Gastrocnemius medialis (tissue), 4 donors: ENCODE measurements at places on chromosomes 7 and 10. TPM values are rescaled to one million over a fixed set of nuclear protein-coding genes. Genes with fewer than 3 reads are reported as not detected.
A peak's percentile ranks its signal among the peaks of the same experiment; 100 is the strongest.

GRCh38 chr10:97673736-97674525 is 13.1 kb downstream of the AVPI1 start:
- DNase-seq = no peak

- DNase-seq = no peak
Measured at GRCh38 chr7:98840722-98841121, 29.1 kb downstream of the TMEM130 start.

KCND2 gene
- total RNA-seq = 0.20 TPM

- no peak for DNase-seq
Measured at GRCh38 chr10:35498693-35499092, 106.4 kb upstream of the GJD4 start.

SFRP5 gene
- not detected for total RNA-seq

DNA sequence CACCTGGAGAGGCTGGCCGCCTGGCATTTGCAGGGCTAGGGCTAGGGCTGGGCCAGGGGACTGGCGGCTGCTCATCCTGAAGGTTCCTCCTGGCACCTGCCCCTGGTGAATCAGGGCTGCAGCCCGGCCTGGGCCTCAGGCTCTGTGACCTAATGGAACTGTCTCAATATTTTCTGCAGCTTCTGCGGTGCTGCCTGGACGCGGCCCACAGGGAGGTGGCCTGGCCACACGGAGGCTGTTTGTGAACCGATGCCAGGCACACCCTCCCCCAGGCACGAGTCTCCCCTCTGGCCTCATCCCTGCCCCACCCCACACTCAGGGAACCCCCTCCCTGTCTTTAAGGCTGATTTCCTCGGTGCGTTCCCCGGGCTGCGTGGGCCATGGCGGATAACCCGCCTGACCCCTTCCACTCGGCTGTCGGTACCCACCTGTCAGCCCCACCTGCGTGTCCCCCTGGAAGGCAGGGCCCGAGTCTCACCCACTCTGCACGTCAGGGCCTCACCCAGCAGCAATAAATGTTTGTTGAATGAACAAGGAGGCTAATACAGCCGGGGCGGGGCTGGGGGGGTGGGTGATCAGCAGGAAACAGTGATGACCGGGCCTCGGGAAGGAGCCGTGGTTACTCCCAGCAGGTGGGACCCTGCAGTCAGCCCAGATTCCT is 54.5 kb upstream of the DNAJB6 start:
- DNase-seq = no peak

- DNase-seq = peak; percentile 33
Measured at GRCh38 chr10:14876764-14877163, 1.9 kb upstream of the SUV39H2 start.

- no peak for DNase-seq
Measured at GRCh38 chr10:49071160-49071761, 44.1 kb downstream of the VSTM4 start.

HELLS gene
- total RNA-seq = 0.12 TPM

DNA sequence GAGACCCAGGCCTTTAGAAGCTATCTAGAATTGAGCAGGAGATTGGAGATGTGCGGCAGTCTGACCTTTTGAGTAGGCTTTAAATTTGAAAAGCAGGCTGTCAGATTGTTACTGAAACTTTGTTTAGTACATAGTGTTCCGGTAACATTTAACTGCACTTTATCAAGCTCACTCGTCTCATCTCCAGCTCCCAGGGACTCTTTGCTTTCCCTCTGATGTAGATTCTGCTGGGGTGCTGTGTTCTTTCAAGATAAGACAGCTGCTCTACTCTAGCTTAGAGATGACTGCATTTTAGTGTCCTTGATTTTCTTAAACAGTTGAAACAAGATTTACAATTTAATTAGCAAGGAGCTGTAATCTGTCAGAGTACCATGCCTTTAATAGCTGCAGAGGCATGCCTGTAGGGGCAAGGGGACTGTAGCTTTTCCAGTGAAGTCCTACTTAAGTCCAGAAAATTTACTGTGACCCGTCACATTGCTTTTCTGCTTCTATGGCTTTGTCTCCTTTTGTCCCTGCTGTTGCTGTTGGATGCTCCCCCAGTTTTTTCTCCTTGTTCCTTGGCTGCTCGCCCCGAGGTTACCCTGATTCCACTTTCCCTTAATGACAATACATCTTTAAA is 56.4 kb upstream of the MTPN start:
- peak; percentile 5 for DNase-seq

FXYD4 gene
- total RNA-seq = not detected

- DNase-seq = no peak
Measured at GRCh38 chr10:129622736-129623135, 155.7 kb downstream of the MGMT start.

GRCh38 chr7:30093420-30093952 is 41.3 kb upstream of the MTURN start:
- DNase-seq = peak; percentile 53

- no peak for DNase-seq
Measured at GRCh38 chr7:15557186-15557585, 4.6 kb downstream of the AGMO start.

DNA sequence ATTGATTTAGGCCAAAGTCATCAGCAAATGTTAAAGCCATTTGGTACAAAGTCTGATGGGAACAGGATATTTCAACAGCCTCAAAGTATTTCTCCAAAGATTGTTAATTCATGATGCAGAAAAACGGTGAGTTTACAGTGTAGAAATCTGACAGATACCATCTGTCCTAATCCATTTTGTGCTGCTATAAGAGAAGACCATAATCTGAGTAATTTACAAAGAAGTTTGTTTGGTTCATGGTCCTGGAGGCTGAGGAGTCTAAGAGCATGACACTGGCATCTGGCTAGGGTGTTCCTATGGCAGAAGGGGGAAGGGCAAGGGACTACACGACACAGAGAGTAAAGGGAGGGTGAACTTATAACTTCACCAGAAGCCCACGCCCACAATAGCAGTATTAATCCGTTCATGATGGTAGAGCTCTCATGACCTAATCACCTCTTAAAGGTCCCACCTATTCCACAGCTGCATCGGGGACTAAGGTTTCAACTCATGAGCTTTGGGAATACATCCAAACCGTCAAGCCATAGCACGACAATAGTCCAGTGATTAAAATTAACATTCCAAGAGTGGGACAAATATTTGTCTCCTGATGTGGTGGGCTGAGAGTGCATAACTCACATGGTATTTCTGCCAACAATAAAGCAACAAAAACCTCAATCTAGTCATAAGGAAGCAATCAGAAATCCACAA is 298.6 kb upstream of the AKR1E2 start:
- no peak for DNase-seq

POT1 gene
- 5.6 TPM for total RNA-seq

DNA sequence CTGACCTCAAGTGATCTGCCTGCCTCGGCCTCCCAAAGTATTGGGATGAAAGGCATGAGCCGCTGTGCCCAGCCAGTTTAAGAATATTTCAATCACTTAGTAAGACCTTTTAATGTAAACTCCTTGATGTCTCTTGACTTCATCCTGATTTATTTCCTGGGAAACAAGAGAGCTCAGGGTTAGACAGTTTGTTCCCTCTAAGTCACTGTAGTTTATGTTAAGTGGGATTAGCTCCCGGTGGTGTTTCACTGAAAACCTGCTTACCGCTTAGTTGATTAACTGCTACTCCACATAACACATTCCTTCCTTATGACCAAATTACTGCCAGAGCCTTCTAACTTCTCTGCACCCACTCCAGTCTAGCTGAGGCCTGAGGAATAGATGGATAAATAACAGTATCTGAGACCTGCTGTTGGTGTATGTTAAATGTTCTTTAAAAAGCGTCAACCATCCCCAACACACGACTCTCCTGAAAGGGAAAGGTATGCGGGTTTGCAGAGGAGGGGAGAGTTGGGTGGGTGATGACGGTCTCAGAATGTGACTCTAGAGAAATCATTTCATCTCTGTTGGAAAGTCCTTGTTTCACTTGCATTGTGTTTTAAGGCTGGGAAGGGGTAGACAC is 48.7 kb downstream of the CREB3L2 start:
- DNase-seq = no peak

DNA sequence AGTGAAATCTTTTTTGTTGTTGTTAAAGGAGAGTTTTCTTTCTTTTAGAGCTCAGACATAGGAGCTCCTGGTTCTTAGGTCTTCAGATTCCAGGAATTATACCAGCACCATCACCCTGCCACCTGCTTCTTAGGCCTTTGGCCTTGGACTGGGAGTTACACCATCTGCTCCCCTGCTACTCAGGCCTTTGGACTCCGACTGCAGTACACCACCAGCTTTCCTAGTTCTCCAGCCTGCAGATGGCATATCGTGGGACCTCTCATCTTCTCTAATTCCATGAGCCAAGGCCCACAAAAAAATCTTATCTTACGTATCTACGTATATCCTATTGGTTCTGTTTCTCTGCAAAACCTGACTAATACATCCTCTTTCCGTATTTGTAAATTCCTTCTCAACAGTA is 5.1 kb upstream of the TACC2 start:
- DNase-seq = no peak

TAS2R3 gene
- total RNA-seq = not detected

IKZF5 gene
- 4.3 TPM for total RNA-seq

PLXDC2 gene
- 13.9 TPM for total RNA-seq

DNA sequence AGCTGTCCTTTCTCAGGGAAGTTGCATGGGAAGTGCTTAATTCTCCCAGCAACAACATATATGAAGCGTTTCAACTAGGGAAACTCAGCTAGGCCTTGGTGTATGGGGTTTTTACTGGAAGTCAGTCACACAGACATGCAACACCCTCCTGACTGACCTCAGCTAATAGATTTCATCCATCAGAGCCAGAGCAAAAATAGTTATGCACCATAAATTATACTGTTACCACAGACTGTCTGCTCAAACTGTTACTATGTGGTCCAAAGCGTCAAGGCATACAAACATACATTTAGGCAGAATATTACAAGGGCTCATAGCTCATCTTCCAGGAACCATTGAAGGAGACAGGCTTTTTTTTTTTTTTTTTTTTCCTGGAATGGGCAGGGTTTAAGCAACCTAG is 417.9 kb downstream of the ANKRD7 start:
- DNase-seq = no peak

- DNase-seq = no peak
Measured at GRCh38 chr10:129850316-129850715, 113.8 kb downstream of the EBF3 start.

FAS gene
- total RNA-seq = 2.7 TPM

DNA sequence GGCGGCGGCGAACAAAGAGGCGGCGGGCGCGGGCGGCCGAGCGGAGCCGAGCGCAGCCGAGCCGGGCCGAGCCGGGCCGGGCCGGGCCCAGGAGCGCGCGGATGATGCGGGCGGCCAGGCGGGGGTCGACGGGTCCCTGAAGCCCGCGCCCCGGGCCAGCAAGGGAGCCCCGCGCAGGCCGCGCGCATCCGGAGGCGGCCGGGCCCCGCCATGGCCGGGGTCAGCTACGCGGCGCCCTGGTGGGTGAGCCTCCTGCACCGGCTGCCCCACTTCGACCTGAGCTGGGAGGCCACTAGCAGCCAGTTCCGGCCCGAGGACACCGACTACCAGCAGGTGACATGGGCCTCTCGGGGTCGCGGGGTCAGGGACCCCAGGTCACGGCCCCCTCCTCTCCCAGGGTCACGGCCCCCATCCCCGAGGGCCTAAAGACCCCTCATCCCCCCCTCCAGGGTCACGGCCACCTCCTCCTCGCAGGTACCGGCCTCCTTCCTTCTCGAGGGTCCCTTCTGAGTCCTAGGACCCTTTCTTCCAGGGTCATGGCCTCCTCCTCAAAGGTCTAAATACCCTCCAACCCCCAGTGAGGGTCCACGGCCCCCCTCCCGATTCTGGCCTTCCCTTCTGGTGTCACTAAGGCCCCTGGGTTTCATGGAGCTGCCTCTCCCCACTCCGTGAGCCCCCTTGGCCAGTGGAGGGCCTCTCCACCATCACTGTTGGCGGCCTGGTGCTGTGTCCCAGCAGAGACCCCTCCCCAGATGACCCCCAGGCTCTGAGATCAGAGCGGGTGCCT is at the start of gene TTYH3:
Gene TTYH3 (plus strand): TSS at position 41 of the 787 bp plus-strand sequence. CDS start 170 bp downstream, at position 211.
- DNase-seq = no peak

- DNase-seq = no peak
Measured at GRCh38 chr7:88218429-88218745, 1.5 kb downstream of the SRI start.

GRCh38 chr7:31327071-31327470 is 13.5 kb downstream of the NEUROD6 start:
- no peak for DNase-seq

PPP1R9A gene
- 17.3 TPM for total RNA-seq

DNA sequence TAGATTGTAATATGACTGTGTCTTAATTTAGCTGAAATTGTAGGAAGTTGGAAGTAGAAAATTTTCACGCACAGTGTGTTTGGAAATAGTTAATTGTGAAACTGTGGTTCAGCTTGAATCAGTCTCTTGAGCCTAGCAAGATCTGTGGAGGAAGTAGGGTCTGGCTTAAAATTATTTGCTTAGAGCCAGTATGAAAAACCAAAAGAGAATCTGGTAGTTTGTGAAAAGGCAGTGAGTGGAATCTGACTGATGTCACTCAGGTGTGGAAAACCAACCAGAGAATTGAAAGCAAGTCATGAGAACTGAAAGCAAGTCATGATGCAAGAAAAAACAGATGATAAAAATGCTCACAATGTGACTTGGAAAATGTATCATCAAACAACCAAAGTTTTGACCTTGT is 11.5 kb downstream of the LIPJ start:
- DNase-seq = no peak

- no peak for DNase-seq
Measured at GRCh38 chr10:74179111-74179710, 28.2 kb downstream of the ADK start.
